ENCODE measurements at places on chromosomes 5 and 9.
A peak's percentile ranks its signal among the peaks of the same experiment; 100 is the strongest.

DNA sequence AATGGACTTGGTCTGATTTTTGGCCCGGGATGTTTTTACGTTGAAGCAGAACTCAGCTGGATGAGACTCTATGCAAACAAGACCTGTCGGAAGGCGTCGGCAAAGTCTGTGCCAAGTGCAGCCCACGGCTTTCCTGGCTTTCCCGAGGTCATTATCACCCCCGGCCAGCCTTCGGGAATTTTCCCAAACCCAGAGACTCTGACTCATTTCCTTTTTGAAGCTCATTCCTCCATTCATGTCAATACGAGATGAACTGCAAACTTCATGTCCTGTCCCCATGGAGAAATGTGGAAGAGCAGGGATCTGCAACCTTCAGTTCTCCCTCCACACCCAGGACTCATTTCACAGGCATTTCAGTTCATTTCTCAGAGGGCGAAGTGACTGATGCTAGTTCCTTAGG, 95.3 kb downstream of the IRX2 start:
- no peak for DNase-seq

DNA sequence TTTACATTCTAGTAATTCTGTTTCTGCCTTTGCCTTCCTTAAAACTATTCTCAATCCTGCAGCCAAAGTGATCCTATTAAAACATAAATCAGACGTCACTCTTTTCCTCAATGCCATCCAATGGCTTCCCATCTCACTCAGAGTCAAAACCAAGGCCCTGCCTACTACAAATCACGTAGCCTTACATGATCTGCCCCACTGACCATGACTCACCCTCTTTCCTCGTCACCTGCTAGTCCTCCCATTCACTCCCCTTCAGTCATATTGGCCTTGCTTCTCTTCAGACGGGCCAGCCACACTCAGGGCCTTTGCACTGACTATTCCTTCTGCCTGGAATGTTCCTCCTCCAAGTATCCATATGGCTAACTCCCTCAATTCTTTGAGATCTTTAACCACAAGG, 39.0 kb upstream of the DMXL1 start:
- DNase-seq = peak; percentile 40

DNA sequence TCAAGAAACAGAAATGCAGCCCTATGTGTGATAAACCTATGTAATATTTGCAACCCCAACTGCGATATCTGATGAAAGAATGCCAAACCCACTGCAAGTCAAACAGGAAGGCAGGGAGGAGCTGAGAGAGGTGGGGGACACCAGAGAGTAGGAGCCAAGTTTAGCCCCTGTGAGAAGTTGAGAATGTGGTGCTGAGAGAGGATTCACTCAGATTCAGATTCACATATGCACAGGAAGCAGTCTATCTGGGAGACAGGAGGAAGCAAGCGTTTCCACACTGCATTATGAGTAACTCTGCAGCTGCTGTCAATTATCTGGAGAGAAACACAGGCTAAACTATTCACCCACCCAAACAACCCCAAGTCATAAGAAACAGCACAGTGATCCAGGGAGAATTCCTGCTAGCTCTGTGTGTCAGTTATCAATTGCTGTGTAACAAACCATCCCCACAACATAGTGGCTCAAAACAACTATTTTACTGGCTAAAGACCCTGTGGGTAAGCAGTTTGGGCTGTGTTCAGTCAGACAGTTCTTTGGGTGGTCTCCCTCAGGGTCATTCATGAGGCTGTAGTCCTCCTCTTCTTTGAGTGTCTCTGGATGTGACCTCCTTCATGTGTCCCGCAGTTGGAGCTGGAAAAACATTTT, 161.9 kb upstream of the RAI14 start:
- no peak for DNase-seq

DNA sequence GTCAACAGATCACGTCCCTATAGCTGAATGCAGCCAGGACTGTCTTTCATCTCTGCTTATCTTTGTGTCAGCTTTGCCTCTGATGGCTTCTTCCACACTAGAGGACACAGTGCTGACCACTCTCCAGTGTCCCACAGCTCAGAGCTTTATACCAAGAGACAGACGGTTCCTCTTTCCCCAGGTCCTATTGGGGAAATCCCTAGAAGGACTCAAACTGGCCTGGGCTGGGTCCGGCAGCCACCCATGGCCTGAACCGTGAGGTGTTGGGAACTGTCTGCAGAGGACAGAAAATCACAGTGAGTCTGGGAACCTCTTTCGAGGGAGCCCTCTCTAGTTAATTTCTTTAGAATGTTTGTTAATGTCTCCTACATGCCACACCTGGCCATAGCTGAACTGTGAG, 68.3 kb upstream of the SHB start:
- no peak for DNase-seq

GRCh38 chr5:66881480-66882161, 285.4 kb downstream of the MAST4 start:
- DNase-seq = no peak

DNA sequence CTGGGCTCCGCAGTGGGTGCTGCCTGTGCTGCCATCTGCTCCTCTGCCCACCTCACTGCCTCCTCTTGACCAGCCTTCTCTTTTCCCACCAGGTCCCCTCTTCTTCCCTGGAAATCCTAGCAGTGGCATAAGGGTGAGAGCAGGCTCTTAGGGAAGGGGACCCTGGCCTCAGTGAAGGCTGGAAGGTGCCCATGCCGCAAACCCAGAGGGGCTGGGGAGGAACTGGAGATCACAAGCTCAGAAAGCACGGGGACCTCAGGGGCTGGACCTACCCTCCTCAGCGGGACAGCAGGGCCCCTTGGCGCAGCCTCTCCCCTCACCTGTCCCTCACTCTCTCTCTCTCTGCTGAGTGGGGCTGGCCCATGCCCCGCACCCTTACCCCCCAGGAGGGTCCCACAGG, 144.4 kb upstream of the IRX2 start:
- no peak for DNase-seq

DNA sequence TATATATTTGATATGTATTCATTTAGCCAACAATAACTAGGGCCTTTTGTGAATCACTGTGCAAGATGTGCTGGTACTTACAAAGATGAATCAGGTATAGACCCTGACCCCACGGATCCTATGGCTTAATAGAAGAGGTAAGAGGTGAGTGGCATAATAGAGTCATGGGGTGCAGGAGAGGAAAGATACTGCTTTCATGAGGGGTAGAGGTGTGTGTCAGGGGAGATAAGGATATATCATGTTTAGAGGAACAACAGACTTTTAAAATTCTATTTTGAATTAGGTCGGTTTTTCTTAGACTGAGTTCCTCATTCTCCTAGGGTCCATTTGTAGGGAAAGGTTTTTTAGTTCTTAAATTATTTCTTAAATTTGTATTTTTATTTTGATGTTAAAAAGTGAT, 27.8 kb downstream of the ZCCHC7 start:
- DNase-seq = no peak

- no peak for DNase-seq
These were observed 75.4 kb downstream of the NFIB start for GRCh38 chr9:14238518-14238917.

DNA sequence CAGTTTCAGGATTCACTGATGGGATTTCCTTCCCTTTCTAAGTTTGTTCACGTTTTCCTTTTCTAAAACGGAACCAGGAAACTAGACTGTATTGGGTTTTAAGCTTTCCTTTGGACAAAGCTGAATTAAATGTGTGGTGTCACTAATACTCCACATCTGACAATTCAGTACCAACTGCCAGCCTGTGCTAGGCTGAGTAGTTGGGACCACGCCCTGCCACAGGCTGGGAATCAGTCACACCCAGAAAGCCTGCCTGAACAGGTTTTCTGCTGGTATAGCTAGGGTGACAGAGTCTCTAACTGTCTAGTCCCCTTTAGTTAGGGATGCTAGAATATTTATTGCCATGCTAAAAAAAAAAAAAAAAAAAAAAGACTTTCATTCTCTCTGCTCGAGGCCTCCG, 15.6 kb downstream of the SPACA9 start:
- DNase-seq = no peak

- no peak for DNase-seq
These were observed 2212.2 kb upstream of the ACO1 start for GRCh38 chr9:30172206-30172605.

DNA sequence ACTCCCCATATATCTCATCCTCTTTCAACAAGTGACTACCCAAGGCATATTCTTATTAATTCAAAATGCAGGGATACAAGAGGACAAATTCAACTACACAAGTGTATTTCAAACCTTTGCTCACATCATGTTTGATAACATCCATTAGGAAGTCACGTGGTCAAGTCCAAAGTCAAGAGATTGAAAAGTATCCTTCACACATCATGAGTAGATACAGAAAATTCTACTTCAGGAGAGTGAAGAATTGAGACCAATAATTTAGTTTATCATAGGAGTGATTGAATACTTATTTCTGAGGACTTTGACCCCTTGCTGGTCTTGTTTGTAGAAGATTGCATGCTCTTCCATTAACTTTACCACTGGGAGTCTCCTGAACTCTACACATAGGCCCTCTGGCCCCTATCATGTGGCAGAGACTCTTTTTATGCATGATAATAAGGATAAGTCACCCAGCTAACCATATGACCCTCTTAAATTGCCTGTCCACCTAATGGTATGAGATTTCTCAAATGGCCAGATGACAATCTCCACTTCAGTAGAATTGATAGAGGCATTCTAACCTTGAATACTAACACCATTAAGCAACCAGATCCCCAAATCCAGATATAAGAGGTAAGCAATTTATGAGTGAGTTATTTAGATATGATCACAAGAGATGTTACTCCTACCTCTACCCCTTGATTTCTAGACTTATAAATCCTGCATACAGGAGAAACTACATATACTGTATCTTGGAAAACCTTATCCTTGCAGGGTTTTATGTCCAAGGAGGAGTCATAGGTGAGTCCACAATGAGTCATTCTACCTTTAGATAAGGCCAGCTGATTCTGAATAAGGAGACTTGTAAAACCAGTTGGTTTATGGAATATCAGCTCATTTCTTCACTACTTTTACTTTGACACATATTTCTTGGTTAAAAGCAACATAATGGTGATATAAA, 26.6 kb upstream of the SLC46A2 start:
- DNase-seq = no peak

GRCh38 chr5:20636686-20637085, 648.7 kb upstream of the CDH18 start:
- DNase-seq = no peak

GRCh38 chr9:2291980-2292704, 277.0 kb downstream of the SMARCA2 start:
- DNase-seq = no peak

DNA sequence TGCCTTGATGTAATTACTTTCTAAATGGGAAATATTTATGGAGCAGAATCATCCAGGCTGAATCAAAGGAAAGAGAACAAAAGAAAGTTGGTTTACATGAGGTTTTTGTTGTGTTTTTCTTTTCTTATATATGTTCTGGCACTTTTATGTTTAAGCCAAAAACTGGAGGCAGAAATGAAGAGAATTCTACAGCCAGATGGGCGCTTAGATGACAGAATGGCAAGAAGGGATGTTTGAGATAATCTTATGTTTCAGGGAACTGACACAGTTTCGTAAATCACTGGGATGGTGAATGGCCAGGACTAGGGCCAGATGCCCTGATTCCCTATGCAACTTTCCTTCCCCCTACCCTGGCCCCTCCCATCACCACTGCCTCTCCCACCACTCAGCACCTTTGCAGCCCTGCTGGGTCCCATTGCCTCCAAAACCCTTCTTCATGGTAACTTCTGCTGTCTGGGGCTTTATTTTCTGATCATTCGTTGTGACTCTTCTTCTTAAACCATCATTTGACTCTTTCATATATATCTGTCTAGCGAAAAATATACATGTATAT, 111.8 kb downstream of the EFNA5 start:
- no peak for DNase-seq

GRCh38 chr5:78527925-78528324, 120.6 kb downstream of the LHFPL2 start:
- no peak for DNase-seq

GRCh38 chr9:135087489-135087792, at the start of gene OLFM1:
Gene OLFM1 (plus strand): TSS chr9:135087668. CDS start chr9:135087990, 322 bp downstream.
- no peak for DNase-seq

DNA sequence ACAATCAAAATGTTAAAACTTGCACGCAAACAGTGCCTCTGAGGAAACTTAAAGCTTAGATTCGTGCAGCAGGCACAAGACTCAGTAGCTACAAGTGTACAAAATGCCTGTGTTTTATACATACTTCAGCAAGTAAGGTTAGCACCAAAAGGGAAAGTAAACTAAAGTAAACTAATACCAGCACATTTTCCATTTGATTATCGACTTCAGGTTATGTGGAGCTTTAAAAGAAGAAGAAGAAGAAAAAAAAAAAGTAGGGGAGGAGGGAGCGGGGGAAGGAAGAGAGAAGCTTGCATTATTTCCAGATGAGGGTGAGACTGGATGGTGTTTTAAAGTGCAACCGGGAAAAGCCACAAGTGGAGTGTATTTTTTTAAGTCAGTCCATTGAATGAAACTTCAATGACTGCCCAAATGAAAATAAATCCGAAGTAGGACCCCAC, 596 bp upstream of the ADAMTS6 start:
- no peak for DNase-seq

DNA sequence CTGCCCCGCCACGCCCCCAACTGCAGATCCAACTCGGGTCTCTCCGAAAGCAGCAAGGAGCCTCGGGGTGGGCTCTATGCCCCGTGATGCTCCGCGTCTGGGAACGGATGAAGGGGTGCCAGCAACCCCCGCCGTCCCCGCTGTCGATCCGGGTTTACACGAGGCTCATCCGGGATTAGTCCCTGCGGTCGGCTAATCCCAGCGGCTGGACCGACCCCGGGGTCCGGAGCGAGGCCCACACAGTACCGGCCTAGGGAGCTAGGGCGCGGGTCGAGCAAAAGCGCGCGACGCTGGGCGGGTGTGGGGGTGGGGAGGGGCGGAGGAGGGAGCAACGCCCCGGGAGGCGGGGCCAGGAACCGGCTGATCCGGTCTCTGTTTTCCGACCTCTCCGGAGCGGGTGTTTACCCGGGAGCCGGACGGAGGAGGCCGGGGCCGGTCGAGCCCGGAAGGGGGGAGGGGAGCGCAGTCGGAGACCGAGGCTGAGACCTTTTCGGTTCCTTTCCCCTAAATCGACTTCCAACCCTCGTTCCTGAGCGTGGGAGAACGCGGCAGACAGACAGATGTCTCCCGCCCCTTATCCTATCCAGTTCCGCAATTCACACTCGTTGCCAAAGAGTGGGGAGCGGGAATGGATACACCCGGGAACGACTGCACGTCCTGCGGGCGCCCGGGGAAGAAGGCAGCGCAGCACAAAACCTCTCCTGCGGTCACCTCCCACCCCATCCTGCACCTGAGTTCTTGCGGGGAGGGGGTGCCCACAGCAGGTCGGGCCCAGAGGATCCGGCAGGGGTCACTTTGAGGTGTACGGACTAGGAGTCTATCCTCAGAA, 28.6 kb downstream of the PCDH1 start:
- DNase-seq = peak; percentile 62

GRCh38 chr5:127183332-127183731, 107.3 kb upstream of the MEGF10 start:
- no peak for DNase-seq

GRCh38 chr9:128729766-128730517, 6.0 kb upstream of the ZDHHC12 start:
- no peak for DNase-seq

GRCh38 chr9:27377147-27377807, 80.3 kb upstream of the EQTN start:
- no peak for DNase-seq

GRCh38 chr5:81755320-81755719, 4.4 kb upstream of the SSBP2 start:
- no peak for DNase-seq

GRCh38 chr5:107247427-107247826, 423.3 kb downstream of the EFNA5 start:
- DNase-seq = no peak
